ENCODE measurements at places on chromosomes 7 and 10.
A peak's percentile ranks its signal among the peaks of the same experiment; 100 is the strongest.

DNA sequence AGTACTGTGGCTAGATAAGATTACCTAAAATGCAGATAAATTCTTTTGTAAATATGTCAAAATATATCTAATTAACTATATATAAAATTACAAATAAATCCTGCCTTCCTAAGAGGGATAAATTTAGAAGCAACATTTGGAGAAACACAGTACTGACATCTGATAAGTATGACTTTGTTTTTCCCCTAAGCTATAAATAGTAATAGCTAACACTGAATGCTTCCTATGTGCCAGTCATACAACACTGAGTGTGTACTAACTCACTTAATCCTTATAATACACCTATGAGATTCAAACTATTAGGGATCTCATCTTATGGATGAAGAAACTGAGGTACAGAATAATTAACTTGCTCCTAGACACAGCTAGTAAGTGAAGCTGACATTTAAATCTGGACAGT lies 733.4 kb downstream of the MAGI2 start:
- no peak for DNase-seq

GRCh38 chr7:158112571-158113320 lies 474.9 kb downstream of the PTPRN2 start:
- no peak for DNase-seq

DNA sequence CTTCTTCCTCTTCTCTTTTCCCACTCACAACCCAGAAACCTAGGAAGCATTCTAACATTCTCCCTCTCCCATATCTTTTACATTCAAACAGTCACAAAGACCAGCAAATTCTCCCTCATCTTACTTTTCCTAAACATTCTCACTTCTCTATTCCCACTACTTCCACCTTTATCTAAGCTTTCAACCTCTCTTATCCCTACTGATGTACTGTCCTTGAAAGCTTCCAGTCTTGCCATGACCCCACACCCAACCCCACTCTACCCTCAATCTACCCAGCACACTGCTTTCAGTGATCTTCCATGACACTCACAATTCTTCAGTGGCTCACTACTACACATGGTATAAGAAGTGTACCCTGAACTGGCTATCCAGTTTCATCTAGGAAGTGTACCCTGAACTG lies 5.3 kb downstream of the IMMP2L start:
- DNase-seq = no peak

DNA sequence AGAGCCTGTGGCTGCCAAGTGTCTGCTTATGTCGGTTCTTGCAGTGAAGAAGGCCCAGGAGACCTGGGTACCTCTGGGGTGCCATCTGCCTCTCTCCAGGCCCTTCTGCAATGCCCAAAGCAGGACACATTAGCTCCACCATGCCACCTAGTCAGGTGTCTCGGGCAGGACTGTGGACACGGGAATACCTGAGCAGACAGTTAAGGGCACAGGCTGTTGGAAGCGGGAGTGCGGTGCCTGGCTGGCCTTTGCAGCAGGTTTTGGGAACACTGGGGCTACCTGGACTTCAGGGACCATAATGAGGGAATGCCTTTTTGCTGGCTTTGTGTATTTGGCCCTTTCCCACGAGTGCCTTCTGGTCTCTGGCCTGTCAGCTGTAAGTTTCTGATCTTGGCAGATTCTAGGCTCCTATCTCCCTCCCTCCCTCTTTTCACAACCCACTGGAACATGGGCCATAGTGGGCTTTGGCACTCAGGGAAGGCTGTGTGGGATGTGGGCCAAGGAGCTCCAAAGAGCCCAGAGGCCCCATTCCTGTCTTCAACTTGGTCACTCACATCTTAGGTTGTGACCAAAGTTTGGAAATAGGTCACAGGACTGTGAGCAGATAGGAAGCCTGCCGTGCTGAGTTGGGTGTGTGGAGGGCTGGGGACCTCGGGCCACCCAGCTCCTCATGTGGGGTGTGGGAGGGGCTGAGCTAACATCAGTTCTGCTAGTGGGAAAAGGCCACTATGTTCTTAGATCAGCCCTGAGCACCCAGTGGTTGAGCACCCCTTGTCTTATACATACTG lies 41.5 kb upstream of the CXCL12 start:
- DNase-seq = no peak

DNA sequence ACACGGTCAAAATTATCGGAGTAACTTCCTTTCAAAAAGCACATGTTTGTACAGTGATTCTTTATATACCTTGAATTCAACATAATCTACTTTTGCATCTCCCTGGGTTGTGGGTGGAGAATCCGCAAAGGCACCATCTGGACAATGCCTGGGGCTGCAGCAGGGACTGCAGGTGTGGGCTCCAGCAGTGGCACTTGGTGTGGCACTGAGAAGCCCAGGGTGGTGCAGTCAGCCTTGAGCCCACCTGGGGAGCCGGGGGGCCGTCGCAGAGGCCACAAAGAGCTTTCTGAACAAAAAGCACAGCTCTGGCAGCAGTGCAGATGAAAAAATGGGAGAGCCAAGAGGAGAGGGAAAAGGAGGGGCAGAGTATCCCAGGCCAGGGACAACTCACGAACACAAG lies 22.2 kb downstream of the PARD3 start:
- no peak for DNase-seq

DNA sequence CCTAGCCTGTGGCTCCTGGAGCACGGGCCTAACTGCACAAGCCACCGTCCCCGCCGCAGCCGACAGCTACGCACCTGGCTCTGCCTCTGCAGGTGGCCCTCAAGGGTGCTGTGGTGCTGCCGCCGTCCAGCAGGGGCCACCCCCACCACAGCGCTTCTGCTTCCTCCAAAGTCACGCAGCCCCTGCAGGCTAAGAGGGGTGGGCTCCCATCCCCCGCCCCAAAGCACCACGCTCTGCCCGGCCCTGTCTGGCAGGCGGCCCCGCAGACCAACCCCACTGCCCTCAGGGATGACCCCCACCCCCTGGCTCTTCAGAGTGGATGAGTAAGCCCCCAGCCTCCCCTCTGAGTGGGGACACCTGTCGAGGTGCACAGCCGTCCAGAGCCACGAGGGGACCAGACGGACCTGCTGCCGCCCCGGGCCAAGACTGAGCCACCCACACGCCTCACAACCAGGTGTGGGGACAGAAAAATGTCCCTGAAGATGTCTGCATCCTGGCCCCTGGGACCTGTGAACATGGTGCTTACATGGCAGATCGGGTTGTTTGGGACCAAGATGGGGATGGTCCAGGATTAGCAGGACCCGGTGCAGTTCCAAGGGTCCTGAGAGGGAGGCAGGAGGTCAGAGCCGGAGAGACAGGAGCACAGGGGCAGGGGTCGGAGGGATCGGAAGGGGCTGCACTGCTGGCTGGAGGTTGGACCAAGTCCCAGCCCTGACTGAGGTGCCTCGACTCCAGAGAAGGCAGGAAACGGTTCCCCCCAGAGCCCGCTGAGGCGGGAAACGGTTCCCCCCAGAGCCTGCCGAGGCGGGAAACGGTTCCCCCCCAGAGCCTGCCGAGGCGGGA lies 9.0 kb upstream of the ADAP1 start:
- DNase-seq = no peak

DNA sequence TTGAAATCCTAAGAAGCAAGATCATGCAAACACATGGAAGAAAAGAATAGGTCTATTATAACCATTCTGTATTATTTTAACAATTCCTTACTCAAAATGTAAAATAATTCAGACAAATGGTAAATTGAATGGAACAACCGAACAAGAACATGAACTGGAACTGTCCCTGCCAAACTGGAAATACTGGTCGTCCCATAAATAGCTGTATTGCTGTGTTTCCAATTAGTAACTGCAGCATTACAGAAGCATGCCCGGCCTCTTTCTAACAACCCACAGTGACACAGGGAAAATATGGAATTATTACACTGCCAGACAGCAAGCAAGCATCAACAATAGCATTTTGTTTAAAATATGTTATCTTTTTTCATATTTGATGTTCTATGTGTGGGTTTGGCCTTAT lies 1138.5 kb upstream of the PHF14 start:
- no peak for DNase-seq

DNA sequence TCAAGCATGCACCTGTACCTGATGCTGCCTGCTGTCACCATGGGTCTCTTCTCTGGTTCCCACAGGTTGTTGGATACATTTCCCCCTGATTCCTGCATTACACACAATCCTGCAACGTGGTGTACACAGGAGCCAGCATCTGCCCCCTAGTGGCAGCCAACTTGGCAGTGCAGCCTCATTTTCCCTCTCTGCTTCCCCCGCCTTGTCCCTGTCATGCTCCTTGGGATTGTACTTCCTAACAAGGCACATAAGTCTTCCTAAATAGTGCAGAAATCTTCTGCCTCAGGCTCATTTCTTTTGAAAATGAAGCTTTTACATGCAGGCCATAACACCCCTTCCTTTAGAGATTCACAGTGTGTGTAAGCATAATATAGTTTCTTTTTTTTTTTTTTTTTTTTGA lies 387.5 kb downstream of the CCSER2 start:
- no peak for DNase-seq

DNA sequence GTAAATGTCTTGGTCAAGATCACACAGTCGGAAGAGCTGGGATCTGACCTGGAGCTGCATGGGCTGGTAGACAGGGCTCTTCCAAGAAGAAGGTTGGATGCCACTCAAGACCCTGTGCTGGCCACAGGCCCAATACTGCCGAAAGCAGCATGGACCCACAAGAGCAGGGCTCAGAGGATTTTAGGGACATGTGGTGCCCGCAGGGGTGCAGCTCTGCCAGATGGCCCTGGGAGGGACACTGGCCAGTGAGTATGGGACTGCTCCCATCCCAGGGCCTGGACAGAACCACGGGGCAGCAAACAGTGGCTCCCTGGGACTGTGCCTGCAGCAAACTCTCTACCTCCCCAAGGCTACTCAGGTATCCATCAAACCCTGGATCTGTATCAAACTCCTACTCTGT lies 12.4 kb downstream of the MAT1A start:
- no peak for DNase-seq

GRCh38 chr10:110962443-110962842 lies 43.0 kb downstream of the SHOC2 start:
- no peak for DNase-seq

GRCh38 chr10:80268266-80268665 lies 21.2 kb downstream of the MAT1A start:
- peak; percentile 19 for DNase-seq

DNA sequence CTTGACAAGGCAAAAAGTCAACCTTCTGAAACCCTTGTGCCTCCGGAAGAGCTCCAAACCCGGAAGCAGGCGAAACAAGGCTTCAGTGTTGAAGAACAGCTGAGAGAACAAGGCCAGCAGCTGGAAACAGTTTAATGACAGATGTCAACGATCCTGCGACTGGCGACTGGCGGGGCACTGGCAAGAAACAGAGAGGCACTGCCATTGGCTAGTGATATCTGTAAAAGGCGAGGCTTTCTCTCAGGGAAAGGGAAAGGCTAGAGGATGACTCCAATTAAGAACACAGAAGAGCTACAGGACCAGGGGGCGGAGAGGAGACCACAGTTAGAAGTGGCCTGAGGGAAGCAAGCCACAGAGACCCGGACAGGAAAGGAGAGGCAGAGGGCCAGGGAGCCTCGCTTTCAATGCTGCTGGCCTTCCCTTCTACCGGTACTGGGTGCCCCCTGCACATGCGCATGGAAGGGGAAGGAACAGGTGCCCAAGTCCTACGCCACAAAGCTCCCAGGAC lies 19.4 kb downstream of the ITGB1 start:
- no peak for DNase-seq

GRCh38 chr7:18844735-18845134 lies 272.7 kb downstream of the TWIST1 start:
- DNase-seq = no peak

- DNase-seq = no peak
Observed at GRCh38 chr10:87860816-87861403, 2.4 kb downstream of the KLLN start.

DNA sequence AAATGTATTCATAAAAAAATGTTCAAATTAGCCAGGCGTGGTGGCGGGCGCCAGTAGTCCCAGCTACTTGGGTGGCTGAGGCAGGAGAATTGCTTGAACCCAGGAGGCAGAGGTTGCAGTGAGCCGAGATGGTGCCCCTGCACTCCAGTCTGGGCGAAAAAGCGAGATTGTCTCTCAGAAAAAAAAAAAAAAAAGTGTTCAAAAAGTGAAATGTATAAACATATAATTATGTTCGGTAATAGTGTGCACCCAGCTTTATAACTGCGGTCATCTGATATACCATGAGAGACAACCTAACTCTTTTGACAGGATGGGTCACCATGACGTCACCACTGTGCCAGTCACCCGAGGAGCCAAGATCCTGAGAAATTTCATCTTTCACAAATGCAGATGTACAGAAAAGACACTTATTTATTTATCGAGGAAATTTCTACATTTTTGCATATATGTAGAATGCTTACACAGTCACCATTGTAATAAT lies 594 bp upstream of the RP9 start:
- peak; percentile 6 for DNase-seq

DNA sequence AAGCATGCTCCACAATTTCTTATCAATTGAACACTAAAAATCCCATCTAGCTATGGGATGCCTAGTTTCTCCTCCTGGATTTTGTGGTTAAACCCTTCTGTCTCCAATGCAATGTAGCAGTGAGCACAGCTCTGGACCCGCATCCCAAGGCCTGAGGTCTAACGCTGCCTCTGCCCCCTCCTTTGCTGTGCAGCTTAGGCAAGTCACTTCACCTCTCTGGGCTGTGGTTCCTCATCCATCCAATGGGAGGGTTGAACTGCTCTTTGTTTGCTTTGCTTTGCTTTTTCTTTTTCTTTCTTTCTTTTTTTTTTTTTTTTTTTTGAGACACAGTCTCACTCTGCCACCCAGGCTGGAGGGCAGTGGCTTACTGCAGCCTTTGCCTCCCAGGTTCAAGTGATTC lies 69.2 kb downstream of the PARP12 start:
- DNase-seq = no peak

DNA sequence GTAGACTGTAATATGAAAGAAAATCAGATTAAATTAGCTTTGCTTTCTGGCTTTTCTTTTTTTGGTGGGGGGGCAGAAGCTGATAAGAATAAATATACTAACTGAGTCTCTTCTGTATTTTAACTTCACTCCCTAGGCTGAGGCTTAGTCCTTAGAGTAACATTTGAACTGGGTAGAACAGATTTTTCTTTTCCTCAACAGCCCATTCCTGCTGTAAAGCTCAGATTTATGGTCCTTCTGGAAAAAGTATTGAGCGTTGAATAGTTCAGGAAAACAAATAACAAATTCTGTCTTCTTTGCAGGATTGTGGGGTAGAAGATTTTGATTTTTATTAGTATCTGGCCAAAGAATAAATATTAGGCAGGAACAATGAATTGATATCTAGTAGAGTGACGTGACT lies 17.9 kb downstream of the SGPL1 start:
- DNase-seq = no peak

DNA sequence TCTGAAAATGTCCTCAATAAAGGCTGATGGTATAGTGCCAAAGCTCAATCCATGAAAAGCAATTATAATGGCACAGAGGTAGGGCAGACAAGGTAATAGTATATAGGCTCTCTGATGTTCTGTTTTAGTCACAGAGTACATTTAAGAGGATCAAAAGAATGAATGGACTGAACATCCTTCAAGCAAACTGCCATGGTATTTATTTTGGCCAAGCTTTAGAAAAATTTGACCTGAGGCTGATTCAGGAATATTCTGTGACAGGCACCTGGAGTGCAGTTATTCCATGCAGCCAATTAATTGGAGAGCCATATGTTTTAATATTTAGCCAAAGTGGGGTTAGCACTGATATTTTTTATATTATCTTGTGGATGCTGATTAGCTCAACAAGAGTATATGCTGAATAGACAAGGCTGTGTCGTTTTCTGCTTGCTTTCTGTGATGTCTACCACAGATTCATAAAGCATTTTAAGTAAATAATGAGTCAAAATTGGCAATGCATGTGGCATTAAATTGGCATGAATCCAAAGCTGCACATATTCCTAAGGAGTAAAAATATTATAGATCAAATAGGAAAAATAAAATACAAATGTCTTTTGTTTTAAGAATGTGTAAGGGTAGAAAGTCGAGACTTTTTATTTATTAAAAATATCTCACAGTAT lies 177.4 kb downstream of the PCLO start:
- no peak for DNase-seq
